NCI-H2171 (cell line): ENCODE measurements at places on chromosomes 5 and 9.

DNA sequence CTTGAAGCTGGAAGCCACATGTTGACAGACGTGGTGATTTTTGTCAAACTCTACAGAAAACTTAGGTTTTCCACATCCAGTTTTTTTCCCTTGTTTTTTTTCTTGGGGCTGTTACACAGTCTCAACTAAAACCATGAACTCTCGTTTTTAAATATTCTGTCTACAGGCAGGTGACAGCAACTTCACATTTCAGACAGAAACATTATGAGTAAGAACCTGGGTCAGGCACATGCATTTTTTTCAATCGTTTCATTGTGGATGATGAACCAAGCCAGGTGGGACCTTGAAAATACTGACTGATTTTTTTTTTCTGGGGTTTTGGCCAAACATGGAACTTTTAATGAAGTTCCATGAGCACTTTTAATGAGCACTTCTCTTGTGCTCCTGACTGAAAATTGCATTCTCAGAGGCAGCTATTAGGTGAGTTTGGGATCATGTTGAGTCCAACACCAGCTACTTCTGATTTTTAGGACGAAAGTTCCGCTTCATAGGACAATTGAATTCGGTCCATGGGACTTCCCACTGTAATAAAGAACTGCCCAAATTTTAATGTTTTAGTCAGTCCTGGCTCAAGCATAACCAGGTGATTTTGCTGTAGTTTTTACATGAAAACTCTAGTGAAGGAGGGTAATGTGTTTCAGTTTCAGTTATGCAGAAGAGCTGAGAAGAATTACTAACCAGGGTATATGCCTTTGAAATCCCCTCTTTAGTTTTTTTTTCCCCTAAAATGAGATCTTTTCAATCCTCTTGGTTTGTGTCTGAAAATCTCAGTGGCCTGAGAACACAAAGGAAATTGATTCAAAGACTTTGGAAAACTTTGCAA lies 93.2 kb upstream of the ADAMTS16 start:
- no peak for DNase-seq

DNA sequence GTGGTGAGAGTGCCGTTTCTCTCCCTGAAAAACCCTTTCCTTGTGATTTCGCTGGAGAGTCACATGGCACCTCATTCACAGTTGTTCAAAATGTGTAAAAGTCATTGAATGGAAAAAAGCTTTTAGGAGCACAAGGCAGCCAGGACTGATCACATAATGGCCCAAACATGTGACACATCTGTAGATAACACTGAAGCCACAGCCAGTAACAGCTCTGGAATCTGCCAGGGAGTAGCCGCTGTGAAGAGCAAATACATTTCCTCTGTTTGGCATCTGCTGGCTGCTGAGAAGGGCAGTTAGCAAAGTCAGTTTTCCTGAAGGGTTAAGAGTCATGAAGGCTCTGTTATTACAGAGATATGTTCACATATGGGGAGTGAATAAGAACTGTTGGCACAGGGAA lies 271.8 kb downstream of the NNT start:
- no peak for DNase-seq

DNA sequence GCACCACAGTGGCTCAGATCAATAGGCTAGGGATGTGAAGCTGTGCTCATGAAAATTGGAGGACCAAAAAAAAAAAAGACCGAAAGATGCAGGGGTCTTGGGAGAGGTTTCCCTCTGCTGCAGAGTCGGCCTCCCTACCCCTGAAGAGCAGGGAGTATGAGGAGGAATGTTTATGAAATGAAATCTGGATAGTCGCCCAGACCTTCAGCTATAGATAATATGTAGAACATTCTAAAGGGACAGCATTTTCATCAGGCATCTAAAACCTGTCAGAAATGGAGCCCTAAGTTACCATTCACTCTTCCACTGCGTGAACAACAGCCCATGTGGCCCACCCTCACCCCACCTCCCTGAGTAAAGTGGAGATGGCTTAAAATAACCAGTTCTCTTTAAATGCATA lies 122.9 kb downstream of the TMEM174 start:
- DNase-seq: no peak

DNA sequence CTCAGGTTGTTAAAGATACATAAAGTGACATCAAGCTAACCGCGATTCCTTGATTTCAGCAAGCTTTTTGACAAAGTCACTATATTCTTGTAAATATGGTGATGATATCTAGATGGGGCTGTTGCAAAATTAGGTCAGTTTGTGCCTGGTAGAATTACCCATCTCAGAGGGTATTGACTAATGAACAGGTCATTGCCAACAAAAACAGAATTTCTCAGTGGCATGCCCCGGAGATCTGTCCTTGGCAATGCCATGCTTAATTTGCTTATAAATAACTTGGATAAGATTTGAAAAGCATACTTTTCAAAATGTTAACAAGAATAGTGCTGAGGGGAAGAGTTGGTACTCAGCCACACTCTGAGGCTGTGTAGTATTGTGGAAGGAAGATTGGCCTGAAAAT lies 783.3 kb upstream of the SEMA6A start:
- DNase-seq: no peak

GRCh38 chr5:1060535-1060981 lies 51.3 kb downstream of the SLC12A7 start:
- DNase-seq: no peak

DNA sequence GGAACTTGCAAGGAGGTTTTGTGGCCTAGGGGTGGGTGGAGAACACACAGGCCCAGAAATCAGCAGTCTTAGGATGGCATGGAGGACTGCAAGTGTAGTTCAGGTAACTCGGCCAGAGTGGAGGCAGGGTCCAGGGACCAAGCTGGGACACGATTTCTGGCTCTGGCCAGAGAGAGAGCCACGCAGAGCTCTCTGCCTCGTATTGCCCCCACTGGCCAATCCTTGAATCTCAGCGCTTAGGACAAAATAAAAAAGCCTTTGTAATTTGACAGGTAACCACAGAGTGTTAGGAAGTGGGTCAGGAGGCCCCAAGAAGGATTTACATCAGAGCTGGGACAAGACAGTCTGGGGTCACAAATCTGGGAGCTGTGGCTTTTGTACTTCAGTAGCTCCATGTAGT lies 11.7 kb downstream of the MAP3K1 start:
- no peak for DNase-seq

DNA sequence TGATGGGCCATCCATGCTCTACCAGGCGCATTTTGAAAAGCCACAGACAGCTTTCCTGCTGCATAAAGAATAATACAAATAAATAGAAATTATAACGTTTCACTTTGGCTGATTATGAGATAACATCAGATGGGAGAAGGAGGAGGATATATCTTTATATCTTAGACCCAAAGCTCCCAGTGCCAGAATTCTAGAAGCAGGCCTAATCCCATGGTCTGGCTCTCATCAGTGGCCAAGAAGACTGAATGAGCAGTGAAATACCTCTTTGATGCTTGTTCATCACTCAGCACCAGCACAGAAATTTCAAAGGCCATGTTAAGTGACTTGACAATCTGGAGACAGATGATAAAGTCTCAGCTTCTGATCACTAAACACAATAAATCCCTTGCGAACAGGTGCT lies 107.6 kb downstream of the PPP2R2B start:
- no peak for DNase-seq

- no peak for DNase-seq
These were observed 16.3 kb downstream of the FAM78A start for GRCh38 chr9:131259916-131260597.

DNA sequence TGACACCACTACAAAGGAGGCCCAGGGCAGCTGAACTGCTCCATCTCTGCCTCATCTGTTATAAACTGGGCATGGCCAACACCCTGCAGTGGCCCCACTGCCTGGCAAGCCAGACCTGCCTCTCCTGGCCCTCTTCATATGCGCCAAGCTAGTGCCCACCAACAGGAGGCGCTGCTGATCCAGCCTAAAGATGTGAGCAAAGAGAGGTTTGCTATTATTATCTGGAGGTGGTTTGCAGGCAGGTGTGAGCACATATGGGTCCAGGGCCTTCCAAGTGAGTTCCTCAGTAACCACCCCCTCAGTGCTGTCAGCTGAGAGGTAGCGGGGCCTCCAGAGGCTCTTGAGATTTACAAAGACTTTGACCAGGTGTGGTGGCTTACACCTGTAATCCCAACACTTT lies 232.2 kb downstream of the SYK start:
- no peak for DNase-seq

DNA sequence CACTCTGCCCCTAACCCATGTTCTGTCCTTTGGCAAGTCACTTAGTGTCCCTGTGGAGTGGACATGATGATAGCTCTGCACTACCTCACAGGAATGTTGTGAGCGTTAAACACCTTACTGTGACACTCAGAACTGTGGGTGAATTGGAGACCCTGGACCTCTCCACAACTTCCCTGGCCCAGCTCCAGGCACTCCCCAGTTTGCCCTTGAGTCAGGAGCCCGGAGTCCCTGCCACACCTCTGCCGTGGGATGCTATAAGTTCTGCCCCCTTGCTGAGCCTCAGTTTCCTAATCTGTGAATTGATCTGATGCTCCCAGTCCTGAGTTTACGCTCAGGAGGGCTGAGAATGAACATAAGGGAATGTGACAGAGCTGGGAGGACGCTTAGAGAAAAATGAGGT lies 34.4 kb downstream of the GSN start:
- no peak for DNase-seq

GRCh38 chr5:15376803-15377202 lies 123.2 kb upstream of the FBXL7 start:
- DNase-seq: no peak

GRCh38 chr9:89745601-89746376 lies 141.0 kb downstream of the GADD45G start:
- DNase-seq: no peak

GRCh38 chr5:87746341-87746740 lies 333.6 kb upstream of the CCNH start:
- DNase-seq: no peak

- no peak for DNase-seq
These were observed 131.3 kb downstream of the DOCK2 start for GRCh38 chr5:169768416-169768815.

- no peak for DNase-seq
These were observed 277.4 kb downstream of the FANCC start for GRCh38 chr9:95040106-95040505.

GRCh38 chr5:156367597-156367996 lies 40.6 kb downstream of the SGCD start:
- DNase-seq: no peak

GRCh38 chr9:18861609-18862544 lies 171.1 kb downstream of the SAXO1 start:
- DNase-seq: no peak

- no peak for DNase-seq
These were observed 93.5 kb downstream of the GLDC start for GRCh38 chr9:6552033-6552432.

GRCh38 chr5:10445352-10445751 lies 3.7 kb downstream of the ROPN1L start:
- DNase-seq: no peak

GRCh38 chr5:92332039-92332438 lies 948.9 kb upstream of the ARRDC3 start:
- DNase-seq: no peak

DNA sequence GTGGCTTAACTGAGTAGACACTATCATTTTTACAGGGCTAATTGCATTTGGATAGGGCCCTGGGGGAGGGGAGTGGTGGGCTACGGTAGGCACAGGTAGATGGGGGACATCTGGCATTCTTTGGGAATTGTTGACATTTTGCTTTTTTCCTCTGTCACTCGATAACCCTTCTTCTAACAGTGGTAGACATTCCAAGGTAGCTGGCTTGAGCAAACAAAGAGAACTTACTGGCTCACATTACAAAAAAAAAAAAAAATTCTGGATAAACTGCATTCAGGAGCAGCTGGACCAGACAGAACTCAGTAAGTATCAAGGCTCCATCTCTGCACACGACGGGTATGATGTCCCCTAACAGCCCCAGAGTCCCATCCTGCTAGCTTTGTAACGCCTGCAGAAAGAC lies 585.2 kb downstream of the ZNF608 start:
- peak; percentile 46 for DNase-seq

DNA sequence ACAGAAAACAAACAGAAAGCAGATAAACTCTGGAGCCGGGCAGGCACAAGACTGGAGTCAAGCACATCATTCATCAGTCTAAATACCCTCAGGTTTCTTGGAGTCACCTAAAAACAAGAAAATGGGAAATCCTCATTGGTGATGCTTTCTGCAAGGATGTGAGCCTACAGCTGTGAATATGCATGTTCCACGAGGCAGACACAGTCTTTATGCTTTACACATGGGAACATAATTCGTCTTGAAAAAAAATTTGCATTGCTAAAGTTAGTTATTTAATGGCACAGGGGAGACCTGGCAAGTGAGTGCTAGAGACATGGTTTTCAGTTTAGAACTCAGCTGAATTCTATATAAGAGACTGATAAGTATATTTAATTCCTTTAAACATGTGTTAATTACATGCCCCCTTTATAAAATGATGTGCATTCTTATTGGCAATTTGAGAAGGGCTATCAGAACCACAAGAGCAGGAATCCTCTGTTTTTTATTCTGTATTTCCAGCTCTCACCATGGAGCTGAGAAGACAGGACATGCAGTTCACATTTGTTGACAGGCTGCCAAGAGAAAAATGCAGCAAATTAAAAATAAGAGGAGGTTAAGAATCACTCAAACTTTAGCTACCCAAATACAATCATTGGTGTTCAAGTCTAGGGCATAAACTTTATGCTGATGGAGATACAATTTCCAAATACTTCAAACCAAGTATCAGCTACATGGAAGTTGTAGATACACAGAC lies 438.0 kb upstream of the MPDZ start:
- DNase-seq: no peak

DNA sequence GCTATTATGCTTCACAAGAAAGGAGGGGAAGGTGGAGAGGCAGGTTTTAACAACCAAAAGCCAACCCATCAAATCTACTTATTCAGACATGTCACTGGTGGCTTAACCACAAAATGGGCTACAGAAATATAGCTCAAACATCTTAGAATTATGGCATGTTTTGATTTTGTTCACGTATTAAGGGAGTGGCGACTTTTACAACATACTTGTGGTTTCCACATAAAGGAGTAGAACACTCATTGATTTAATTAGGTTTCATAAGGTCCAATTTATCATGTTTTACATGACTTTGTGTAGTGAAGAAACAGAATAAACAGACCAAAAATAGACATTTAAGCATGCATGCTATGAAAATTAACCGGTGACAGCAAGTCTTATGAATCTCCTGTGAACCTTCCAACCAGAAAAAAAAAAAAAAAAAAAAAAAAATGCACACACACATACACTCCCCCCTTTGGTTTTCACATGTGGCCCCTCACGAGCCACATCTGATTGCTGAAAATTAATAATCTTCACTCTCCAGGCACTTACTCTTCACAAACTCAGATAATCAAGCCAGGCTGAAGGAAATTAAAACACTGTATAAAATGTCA lies 5.4 kb downstream of the ZNF608 start:
- DNase-seq: no peak

GRCh38 chr5:7866196-7866595 lies 2.6 kb downstream of the FASTKD3 start:
- no peak for DNase-seq

DNA sequence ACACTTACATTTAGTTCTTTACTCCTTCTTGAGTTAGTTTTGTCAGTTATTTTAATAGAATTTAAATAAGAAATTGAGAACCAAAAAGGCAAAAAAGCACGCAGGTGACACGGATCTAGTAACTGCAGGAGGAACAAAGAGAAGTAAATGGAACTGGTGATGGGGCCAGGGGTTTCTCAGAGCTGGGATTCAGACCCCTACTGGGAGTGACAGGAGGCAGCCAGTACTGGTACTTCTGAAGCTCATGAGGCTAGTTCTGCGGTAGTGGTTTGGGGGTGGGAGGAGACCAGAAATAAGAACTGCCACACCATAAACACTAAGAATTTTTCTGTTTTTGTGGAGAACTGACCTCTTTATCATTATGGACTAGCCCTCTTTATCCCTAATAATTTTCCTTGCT lies 48.2 kb downstream of the OXCT1 start:
- DNase-seq: no peak

- no peak for DNase-seq
These were observed 93.7 kb downstream of the NDFIP1 start for GRCh38 chr5:142202282-142202681.

- DNase-seq: no peak
These were observed 411.4 kb downstream of the IRX1 start for GRCh38 chr5:4007001-4007400.
